T-cell (primary cell): ENCODE measurements at places on chromosomes 3 and 15.

- no peak overlapping the region for H3K27ac ChIP-seq
- no peaks in the 10 kb centered on the region for H3K27me3 ChIP-seq
- no peaks in the 10 kb centered on the region for H3K36me3 ChIP-seq
- DNase-seq: no peak
- H3K4me1 ChIP-seq: no peaks in the 10 kb centered on the region
Measured at GRCh38 chr3:5431811-5432378, 244.4 kb downstream of the EDEM1 start.

GRCh38 chr3:23710555-23710954 lies 95.2 kb upstream of the UBE2E1 start:
- H3K4me1 ChIP-seq: no peaks in the 10 kb centered on the region
- no peaks in the 10 kb centered on the region for H3K36me3 ChIP-seq
- peaks cover 7% of the 10 kb centered on the region for H3K27me3 ChIP-seq
- no peak overlapping the region for H3K4me3 ChIP-seq

DNA sequence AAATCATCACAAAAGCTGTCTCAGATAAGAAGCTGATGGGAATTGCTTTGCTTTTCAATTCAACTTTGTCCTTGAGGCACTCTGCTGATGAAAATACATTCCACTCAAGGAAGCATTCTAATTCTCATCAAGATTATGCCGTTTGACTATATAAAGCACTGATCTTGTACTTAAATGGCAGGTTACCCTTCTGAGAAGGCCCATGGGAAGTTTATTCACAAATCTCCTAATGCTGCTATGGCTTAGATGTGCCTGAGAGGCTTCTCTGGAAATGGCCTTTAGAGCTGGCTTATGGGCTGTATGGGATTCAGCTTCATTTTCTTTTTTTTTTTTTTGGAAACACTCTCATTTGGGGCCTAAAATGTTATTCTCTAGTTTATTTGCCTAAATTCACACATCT lies 69.7 kb upstream of the ARNT2 start:
- no peak overlapping the region for H3K4me3 ChIP-seq
- H3K27ac ChIP-seq: no peak overlapping the region
- no peaks in the 10 kb centered on the region for H3K4me1 ChIP-seq
- H3K27me3 ChIP-seq: no peaks in the 10 kb centered on the region
- no peak for DNase-seq

DNA sequence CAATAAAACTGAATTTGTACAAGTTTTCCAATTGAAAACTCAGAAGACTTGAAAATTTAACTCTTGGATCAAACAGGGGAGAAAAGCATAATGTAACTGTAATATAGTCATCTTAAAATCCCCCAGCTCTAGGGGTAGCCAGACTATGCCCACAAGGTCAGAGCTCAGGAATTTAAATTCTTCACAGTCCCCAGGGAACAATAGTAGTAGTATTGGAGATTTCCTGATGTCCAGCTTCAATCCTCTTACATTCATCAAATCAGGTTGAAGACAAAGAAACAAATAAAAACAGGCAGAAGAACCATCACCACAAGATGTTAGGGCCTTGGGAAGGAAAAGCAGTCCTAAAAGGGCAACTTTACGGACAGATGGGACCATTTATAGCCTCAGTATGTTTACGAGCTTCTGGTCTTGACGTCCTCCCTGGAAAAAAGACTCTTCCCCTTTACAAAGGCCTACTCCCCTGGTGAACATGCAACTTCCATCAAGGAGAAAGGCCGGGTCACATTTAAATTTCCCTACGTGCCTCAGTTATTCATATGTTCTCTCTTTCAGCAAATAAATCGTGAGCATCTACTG lies 96.8 kb downstream of the PLCH1 start:
- no peak overlapping the region for H3K4me3 ChIP-seq
- DNase-seq: no peak
- H3K27me3 ChIP-seq: no peaks in the 10 kb centered on the region
- no peak overlapping the region for H3K27ac ChIP-seq
- H3K4me1 ChIP-seq: peaks cover 8% of the 10 kb centered on the region

GRCh38 chr15:75051191-75051608 lies 27.8 kb downstream of the PPCDC start:
- H3K4me3 ChIP-seq: no peak overlapping the region
- H3K36me3 ChIP-seq: peaks cover 6% of the 10 kb centered on the region
- H3K27ac ChIP-seq: no peak overlapping the region
- H3K27me3 ChIP-seq: no peaks in the 10 kb centered on the region

DNA sequence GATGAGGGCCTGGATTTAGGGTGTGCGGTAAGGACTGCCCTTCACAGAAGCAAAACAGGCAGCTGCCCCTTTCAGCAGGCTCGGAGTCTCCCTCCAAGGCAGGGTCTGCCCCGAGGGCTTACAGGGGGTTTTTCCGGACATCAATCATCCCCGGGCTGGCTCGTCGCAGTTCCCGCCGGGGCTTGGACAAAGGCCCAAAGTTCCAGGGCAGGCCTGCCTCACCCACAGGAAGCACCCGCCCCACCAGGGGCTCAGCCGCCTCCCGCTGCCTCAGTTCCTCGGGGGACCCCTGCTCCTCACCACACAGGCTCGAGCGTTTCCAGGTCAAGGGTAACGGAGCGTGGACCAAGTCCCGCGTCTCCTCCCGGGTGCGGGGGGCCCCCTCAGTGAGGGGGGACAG lies 27.0 kb downstream of the KIF7 start:
- H3K4me1 ChIP-seq: no peaks in the 10 kb centered on the region
- no peak overlapping the region for H3K4me3 ChIP-seq

DNA sequence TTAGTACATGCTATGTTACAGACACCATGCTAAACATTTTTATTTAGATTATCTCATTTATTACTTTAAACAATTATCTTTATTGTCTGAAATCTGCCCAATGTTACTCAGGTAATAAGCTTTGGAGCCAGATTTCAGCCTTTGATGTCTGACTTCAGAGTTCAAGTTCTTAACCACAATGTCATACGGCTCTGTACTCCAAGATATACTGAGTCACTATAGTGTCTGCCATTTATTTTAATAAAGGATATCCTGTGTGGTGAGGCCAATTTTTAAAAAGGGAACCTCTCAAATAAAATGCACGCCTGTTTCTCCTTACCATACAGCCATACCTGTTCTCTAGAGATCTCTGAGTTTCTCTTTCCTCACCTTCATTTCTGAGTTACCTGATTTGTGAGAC lies 193.1 kb downstream of the EPHA3 start:
- H3K27ac ChIP-seq: no peak overlapping the region
- no peak for DNase-seq
- H3K36me3 ChIP-seq: no peaks in the 10 kb centered on the region
- H3K4me1 ChIP-seq: no peaks in the 10 kb centered on the region
- H3K4me3 ChIP-seq: no peak overlapping the region
- no peaks in the 10 kb centered on the region for H3K27me3 ChIP-seq

GRCh38 chr3:15116032-15116669 lies 17.2 kb upstream of the RBSN start:
- no peak overlapping the region for H3K4me3 ChIP-seq
- peaks cover 10% of the 10 kb centered on the region for H3K27me3 ChIP-seq
- no peak overlapping the region for H3K27ac ChIP-seq

GRCh38 chr15:74123131-74123429 lies 7.3 kb upstream of the ISLR2 start:
- H3K4me1 ChIP-seq: peaks cover 9% of the 10 kb centered on the region
- H3K27ac ChIP-seq: no peak overlapping the region
- H3K27me3 ChIP-seq: peaks cover 2% of the 10 kb centered on the region
- no peak overlapping the region for H3K4me3 ChIP-seq
- H3K36me3 ChIP-seq: no peaks in the 10 kb centered on the region
- DNase-seq: no peak

GRCh38 chr15:76334438-76335306 lies 1.9 kb upstream of the ISL2 start:
- no peaks in the 10 kb centered on the region for H3K36me3 ChIP-seq
- peak overlapping the region; percentile 71 for H3K4me3 ChIP-seq
- H3K27ac ChIP-seq: no peak overlapping the region
- peaks cover 84% of the 10 kb centered on the region for H3K27me3 ChIP-seq
